CMK (cell line): ENCODE measurements at places on chromosomes 5 and 9.

DNA sequence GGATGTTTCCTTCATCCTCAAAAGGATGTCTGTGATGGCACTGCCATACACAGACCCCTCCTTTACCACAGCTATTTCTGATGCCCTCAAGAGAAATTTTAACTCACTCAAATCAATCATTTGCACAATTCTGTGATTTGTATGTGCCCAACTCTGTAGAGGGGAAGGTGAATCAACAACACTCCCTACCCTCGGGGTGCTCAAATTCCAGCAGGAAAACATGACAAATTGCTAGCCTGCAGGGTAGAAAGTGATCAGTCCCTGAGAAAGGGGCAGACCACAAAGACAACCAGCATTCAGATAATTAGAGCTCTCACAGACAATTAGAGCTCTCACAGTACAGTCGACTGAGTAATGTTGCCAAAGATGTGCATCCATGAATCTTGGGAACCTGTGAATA is 45.3 kb upstream of the FOXE1 start:
- DNase-seq, result no peak

DNA sequence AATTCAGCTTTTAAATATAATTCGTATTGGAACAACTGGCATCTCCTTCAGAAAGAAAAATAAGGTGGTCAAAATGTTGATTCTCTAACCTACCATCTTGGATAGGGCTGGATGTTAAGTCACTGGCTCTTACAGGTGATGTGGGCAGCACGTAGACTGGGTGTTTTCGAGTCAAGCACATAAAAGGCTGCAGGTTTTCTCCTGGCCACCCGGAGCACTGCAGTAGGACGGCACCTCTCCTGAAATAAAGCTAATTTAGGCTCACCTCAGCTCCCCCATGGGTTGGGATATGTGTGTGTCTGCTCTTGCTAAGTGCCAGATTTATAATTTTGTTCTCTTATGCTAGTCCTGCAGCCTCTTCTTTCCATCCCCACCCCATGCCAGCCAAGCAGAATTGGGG is 80.3 kb downstream of the IQGAP2 start:
- DNase-seq, result no peak

DNA sequence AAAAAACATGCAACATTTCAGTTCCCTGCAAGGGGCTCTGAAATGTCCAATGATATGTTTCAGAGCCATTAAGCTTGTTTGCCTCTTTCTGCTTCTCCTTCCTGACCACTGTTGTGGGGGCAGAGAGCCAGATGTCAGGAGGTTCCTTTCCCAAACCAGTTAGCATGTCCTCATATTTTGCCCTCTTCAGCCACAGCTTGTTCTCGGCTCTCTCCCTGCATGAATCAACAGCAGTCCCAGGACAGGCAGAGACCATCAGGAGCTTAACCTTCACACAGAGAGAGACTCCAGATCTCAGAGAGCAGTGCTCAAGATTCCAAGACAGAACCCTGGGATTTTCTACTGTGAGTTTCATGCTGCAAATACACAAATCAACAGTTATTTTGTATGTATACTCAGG is 218.5 kb downstream of the COMMD10 start:
- no peak for DNase-seq

- no peak for DNase-seq
These were observed 7.7 kb downstream of the LHFPL2 start for GRCh38 chr5:78640662-78641474.

DNA sequence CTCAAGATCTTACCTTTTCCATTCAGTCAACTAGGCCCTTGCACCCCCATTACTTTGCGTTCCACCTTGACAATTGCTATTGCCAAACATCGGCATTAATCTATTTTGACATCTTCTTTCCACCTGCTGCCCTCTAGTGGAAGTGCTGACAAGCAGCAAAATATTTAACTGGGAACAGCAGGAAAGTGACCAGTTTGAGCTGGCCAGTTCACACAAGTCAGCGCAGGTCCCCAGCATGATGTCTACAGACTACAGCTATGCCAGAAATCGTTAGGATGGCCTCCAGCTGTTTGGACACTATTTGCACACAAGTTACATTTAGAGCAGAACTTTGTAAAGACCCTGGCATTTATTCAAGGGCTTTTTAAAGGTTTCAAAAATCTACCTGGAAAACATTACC is 160.1 kb downstream of the GHR start:
- peak; percentile 11 for DNase-seq

DNA sequence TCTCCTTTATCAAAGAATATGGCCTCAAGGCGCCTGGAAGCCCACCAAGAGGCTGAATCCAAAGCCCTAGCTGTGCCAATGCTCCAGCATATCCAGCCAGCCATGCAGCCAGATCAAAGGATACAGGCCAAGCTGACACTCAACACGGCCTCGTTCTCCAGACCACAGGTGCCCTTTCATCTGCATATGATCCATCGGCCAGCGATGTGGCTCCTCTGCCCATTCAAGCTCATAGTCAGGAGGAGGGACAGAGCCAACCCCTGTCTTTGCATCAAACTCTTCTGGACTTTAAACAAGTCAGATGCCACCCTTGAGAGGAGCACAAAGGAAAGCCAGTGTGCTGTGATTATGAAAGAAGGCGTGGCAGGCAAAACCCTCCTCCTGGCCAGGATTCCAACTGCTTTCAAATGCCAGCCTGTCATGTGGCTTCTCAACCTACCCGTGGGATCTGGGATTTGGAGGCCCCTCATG is 42.5 kb downstream of the ADAM19 start:
- no peak for DNase-seq

DNA sequence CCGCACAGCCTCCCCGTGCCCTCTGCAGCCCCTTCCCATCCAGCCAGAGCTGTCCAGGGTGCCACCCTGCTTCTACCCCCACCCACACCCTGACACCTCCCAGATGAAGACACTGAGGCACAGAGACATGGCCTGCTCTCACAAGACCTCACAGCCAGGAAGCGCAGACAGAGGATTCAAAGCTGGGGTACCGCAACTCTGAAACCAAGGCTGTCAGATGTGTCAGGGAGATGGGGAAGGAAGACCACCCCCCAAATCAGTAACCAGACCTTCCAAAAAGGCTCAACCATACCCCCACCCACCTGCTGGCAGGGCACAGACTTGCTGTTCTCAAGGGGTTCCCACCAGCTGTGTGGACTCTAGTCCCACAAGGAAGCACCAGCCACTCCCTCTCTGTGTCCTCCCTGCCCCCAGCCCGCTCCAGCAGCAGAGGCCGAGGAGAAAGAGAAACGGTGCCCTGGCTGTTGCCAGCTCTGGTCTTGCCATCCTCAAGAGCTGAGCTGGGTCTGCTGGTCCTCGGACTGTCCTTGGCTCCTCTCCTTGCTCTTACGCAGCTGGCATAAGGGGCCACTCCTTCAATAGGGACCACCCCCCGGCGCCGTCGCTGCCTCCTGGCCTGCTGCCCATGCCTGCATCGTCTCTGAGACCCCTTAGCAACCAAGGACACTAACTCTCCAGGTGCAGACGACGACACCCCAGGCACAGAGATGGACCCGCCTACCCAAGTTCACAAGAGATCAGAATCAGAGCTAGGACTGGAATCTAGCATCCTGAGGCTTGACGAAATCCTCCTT is 699 bp downstream of the AKNA start:
- DNase-seq, result no peak

DNA sequence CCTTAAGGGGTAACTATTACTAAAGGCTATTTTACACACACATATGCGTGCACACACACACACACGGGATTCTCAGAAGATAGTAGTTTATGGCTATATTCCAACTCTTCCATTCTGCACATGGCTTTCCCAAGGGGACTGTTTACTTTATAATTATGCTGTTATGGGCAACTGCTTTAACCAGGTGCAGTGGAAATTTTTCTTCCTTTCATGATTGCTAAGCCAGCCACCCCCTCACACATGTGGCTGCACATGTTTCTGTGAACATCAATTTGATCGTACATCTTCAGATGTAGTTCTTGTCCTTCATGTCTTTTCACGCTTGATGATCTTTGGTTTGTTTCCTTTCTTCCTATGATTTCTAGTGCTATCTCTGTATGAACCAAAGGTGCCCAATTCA is 37.0 kb downstream of the MRPS30 start:
- DNase-seq, result no peak

DNA sequence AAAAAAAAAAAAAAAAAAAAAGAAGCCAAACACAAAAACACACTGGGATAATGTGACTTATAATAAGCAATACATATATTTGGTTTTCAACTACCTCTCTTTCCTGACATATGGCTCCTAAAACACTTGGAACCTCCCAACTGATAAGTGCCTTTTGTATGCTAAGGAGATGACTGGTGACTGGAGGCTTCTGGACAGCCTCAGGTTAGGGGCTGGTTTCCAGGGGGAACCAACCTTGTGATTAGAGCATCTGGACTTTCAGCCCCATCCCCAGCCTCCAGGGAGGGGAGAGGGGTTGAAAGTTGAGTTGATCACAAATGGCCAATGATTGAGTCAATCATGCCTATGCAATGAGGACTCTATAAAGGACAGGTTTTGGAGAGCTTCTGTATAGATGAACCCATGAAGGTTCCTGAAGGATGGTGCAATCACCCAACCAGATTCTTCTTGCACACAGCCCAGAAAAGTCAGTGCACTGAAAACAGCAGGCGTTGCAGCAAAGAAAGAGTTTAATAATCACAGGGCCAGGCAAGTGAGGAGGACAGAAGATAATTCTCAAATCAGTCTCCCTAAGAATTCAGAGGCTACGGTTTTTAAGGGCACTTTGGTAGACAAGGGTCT is 276.7 kb downstream of the AUH start:
- no peak for DNase-seq

GRCh38 chr5:6820851-6821479 is 107.7 kb downstream of the TENT4A start:
- peak; percentile 47 for DNase-seq

- no peak for DNase-seq
These were observed 75.0 kb upstream of the FRRS1L start for GRCh38 chr9:109242014-109242413.

- DNase-seq, result no peak
These were observed 188.2 kb downstream of the TRIO start for GRCh38 chr5:14331386-14331781.

DNA sequence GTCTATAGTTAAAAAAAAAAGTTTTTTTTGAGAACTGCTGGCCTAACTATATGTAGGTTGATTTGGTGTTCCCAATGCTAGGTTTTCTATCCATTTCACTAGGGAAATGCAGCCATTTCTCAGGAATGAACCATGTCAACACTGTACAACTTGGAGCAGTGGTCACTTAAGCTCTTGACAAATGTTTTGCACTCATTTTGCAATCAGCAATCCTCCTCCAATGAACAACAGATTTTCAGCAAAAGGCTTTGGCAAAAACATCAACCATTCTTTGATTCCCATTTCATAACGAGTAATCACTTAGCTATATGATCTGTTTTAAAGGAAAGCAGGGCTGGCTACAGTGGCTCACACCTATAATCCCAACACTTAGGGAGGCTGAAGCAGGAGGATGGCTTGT is 17.9 kb downstream of the STRBP start:
- no peak for DNase-seq

GRCh38 chr5:34715711-34716110 is 59.6 kb downstream of the RAI14 start:
- DNase-seq, result no peak

DNA sequence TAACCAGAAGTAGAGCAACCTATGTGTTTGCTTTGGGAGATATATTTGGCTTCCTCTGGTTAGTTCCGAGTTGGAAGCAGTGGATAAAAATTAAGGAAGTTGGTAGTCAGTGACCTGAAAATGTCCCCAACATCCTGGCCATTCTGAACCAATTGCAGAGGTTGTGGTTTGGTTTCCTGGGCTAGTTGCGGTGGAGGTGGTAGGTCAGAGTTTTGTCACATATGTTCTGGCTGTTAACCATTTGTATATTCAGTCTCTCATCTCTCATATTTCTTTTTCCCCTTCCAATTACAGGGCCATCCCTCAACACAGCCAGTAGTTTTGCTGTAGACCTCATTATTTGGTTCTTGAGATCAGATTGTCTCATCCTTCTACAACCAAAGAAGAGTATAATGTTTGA is 1026.9 kb downstream of the PTPRD start:
- no peak for DNase-seq

DNA sequence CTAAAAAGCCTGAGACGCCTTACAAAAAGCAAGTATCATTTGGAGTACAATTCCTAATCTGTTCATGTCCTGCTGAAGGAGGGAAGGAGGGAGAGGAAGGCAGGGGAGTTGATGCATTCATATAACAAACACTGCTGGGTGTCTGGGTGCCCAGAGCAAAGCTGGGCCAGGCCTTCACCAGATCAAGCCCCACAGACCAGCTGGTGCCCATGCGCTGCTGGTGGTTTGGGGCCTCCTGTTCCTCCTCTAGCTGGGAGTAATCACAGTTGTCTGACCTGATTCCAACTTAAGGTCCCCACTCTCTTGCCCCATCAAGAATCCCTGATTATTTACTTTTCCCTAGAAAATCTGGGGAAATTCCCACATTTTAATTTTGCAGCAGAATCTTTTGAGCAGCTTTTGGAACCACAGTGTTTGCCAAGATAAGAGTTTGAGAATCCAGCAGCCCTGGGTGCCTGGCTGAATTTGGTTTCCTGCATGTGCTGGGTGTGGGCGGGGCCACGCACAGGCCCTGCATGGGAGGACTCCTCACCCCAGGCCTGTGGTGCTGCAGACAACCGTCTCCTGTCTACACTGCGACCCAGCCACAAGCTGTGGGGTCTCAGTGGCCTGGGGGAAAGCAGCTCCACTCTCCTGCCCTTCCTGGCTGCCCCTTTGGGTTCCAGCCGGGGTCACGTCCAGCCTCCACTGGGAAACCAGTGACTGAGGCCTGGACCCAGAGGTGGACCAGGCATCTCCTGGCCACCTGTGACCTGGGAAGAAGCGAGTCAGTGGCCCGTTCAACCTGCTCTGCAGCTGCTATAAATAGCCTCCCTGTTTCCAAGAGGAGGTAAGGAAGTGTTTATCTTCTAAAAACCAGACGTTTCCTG is 47.5 kb downstream of the NEURL1B start:
- no peak for DNase-seq

GRCh38 chr5:128318691-128319090 is 219.4 kb downstream of the FBN2 start:
- DNase-seq, result no peak

- DNase-seq, result no peak
These were observed 10.5 kb downstream of the IRF1 start for GRCh38 chr5:132480042-132480441.

DNA sequence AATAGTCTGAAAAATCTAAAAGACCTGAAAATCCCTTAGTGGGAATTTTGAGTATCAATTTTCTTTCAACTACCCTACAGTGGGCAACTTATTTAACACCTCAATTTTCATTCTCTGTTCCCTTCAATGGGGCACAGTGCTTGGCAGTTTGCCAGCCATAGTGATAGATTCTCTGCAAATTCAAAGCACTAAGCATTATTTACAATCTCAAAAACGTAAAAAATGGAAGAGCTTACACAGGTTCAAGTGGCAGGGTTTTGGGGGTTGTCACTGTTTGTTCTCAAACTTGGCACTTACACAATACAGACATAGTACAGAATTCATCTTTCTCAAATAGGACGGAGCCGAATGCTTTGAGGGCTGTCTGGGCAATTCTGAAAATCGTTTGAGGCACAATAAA is 515.0 kb downstream of the EFNA5 start:
- no peak for DNase-seq

GRCh38 chr5:138095100-138095907 is 11.5 kb downstream of the WNT8A start:
- no peak for DNase-seq
